ENCODE measurements at places on chromosomes 11 and 22.

GRCh38 chr11:20459865-20460264 is 72.3 kb downstream of the PRMT3 start:
- DNase-seq: no peak

DNA sequence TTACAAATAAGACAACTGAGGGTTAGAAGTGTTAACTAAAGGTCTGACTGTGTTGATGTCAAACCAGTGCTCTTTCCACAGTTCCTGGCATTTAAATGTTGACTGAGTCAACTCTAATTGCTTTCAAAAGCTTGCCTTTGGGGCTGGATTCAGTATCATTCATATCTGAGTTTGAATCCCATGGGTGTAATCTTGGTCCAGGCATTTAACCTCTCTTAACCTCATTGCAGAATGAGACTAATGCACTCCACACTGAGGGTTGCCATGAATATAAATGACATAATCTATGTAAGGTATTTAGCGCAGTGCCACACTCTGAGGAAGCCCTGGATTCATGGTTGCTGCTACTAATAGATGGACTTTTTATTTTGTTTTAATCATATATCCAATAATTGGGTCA is 274.3 kb downstream of the DDX10 start:
- DNase-seq: no peak

DNA sequence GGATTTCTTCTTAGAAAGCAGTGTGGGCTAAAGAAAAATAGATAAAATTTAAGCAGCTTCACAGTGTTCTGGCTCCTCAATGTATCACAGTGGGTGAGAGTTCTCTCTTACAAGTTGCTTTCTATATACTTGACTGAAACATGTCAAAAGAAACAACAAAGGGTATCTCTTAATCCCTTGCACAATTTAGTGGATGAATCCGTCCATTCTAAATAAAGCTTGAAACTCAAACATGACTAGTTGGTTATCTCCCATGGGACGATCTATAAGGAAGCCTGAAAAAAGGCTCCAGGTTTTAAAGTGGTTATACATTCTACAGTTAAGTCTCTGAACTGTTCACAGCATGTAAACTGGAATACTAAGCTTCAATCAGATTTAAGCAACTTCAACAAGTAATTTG is 993.1 kb upstream of the CNTN5 start:
- no peak for DNase-seq

GRCh38 chr11:34806875-34807274 is 109.3 kb downstream of the APIP start:
- DNase-seq: no peak

DNA sequence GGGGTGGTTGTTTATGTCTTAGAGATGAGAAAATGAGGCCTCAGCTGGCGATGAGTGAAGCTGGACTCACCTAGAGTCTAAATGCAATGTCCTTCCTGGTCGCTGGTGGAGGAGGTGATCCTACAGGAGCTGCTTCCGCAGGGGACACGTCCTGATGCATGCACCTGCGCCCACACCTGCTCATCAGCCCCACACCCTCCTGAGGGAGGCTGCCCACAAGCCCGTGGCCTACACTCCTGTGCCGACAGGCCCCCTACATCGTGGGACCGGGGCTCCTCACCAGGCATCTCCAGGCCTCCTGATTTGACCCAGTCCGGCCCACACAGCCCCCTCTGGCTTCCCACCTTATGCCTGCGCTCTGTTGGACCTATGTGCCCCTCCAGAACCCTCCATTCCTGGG is 857.2 kb downstream of the TBC1D22A start:
- DNase-seq: no peak

GRCh38 chr11:2315395-2316168 is 13.8 kb downstream of the TSPAN32 start:
- no peak for DNase-seq

GRCh38 chr11:60930394-60930793 is 6.1 kb downstream of the TMEM132A start:
- no peak for DNase-seq

DNA sequence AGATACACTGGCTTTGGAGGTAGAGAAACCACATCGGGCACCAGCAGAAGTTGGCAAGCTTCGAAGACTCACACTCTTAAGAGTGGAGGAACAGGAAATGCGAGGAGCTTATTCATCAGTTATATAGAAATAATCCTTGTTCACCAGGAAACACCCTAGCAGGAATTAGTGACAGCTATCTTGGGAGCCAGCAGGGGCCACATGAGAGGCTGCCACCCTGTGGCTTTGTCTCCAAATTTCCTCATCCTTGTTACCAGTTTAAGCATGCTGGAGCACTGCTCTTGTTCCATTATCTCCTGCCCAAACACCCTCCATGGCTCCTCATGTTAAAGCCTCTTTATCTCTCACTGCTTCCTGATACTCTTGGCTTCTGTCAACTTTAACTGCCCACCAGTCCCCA is 131.0 kb downstream of the PLEKHA7 start:
- no peak for DNase-seq

GRCh38 chr22:20093418-20094196 is 13.6 kb downstream of the DGCR8 start:
- no peak for DNase-seq

DNA sequence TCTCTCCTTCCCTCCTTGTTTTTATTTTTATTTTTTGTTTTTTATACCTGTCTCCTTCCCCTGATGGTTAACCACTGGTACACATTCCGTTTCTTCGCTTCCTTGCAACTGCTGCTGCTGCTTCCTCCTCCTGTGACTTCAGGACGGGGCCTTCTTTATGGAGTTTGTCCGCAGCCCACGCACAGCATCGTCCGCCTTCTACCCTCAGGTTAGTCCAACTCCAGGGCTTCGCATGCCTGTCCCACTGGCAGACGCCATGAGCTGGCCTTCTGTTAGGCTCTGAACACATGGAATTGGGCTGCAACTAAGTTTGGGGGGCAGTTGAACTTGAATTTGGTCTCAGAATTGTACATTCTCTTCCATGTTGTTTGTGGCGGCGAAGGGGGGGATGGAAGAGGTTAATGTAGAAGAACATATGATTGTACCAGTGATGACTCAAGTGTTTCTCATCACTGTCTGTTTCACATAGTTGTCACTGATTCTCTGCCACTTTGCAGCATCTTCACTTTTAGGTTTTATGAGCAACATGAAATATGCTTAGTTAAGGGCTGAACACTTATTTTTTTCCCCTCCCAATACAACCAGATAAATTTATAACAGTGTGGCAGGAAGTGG is 83.0 kb upstream of the YWHAH start:
- no peak for DNase-seq

GRCh38 chr22:47190957-47191670 is 428.7 kb downstream of the TBC1D22A start:
- DNase-seq: no peak

- DNase-seq: no peak
These were observed 62.5 kb upstream of the FGF3 start for GRCh38 chr11:69881467-69882269.

GRCh38 chr11:45679806-45680205 is 14.4 kb upstream of the CHST1 start:
- no peak for DNase-seq

DNA sequence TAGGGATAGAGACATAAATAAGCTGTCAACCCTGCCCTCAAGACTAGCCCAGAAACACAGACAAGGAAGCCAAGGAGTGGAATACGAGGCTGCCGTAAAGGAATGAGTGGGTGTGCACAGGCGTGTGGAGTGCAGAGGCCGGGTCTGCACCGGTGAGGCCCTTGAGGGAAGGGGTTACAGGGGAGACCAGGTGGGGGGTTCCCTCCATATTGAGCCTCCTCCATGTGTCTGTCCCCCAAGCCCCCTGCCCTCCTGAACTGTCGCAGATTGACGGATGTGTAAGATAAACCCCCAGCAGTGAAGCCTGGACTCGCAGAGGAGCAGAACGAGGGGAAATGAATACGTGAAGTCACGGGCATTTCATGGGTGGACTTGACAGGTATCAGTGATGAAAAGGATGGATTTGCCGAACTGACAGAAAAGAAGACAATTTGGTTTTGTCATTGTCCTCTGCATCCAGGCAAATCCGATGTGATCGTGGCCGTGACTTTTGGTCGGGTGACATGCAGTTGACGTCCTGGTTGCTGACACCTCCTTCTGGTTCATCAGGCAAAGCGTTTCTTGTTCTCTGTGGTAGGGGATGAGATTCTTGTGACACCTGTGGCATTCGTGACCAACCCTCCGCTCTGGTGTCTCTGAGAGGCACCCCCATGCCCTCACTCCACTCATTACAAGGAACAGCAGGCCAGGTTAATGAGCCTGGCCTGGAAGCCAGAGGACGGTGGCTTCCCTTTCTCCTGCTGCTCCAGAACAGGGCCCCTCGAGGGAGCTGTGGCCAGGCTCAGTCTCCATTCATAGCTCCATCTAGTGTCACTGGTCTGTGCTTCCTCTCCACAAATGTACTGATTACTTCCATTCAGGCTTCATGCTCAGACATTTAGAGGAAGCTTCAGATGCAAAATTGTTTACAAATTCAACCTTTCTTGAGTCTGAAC is 223.1 kb upstream of the B3GAT1 start:
- DNase-seq: no peak

GRCh38 chr11:3808861-3809623 is 682 bp downstream of the PGAP2 start:
- DNase-seq: no peak

DNA sequence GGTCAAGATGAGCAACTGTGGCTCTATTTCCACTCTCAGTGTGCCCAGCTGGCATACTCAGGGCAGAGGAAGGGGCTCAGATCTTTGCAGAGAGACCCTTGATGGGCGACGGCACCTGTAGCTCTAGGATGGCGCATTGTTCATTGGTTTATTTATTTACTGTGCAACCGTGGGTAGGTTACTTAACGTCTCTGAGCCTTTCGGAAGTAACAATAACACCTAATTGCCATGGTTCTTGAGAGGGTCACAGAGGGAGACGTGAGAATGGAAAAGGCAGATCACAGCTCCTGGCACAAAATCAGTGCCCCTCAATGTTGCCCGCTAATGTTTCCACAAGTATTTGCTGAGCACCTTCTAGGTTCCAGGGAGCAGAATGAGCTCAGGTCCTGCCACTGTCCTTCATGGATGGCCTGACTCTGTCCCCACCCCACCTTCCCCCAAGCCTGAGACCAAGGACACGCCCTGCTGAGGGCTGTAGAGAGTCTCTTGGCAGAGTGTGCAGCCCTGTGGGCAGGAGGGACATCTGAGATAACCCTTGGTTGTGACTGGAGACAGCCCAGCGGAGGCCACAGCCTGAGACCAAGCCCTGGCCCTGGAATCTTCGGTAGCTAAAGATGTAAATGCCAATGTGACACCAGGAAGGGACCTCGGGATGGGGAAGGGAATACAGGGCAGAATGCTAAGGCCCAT is 780 bp upstream of the ALDH3B2 start:
- no peak for DNase-seq

- DNase-seq: no peak
These were observed 153.6 kb upstream of the SORL1-AS1 start for GRCh38 chr11:121606354-121606753.

DNA sequence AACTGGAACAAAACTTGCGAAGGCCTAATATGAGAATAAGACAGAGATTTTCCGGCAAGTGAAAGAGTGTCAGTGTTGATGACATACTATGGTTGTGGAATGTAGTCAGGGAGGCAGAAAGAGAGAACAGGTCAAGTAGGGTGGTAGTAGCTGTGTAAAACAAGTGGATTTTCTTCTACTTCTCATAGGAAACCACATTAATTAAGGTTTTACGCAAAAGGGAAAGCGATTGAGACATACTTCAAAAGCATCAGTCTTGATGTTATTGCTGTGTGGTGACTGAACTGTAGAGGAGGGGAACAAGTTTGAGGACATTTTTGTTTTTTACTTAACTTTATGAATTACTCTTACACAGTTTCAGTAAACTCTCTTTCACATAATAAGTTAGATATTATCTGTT is 186.0 kb upstream of the CNTN5 start:
- no peak for DNase-seq

- no peak for DNase-seq
These were observed 383.5 kb upstream of the CADM1 start for GRCh38 chr11:115887727-115888126.

- no peak for DNase-seq
These were observed 150.1 kb downstream of the TENM4 start for GRCh38 chr11:79290761-79291160.

- no peak for DNase-seq
These were observed 49.4 kb downstream of the MAML2 start for GRCh38 chr11:96293598-96294021.

- no peak for DNase-seq
These were observed 353.7 kb downstream of the INSC start for GRCh38 chr11:15468466-15468865.

- no peak for DNase-seq
These were observed 17.6 kb downstream of the NCAPD3 start for GRCh38 chr11:134206185-134206584.
